ENCODE measurements at places on chromosomes 3 and 15.

DNA sequence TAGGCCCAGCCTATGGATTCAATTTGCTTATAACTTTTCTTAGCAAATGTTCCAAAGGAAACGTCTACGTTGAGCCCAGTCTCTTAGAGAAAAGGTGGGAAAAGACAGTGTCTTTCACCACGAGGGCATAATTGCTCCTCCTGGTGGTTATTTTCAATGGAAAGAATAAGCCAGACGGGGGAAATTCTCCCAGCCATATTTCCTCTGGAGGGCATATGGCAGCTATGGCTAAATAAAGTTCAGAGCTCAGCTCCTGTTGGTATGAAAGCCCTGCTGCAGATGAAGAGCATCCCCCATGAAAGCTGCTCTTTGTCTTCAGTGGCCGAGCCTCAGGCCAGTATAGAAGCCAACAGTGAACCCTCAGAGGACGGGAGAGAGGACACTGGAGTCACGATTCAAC lies 297.9 kb downstream of the RYR3 start:
- DNase-seq: no peak

GRCh38 chr15:98906712-98907083 lies 100.9 kb downstream of the PGPEP1L start:
- DNase-seq: no peak

- DNase-seq: no peak
These were observed 116.1 kb downstream of the IMPG2 start for GRCh38 chr3:101204246-101204645.

DNA sequence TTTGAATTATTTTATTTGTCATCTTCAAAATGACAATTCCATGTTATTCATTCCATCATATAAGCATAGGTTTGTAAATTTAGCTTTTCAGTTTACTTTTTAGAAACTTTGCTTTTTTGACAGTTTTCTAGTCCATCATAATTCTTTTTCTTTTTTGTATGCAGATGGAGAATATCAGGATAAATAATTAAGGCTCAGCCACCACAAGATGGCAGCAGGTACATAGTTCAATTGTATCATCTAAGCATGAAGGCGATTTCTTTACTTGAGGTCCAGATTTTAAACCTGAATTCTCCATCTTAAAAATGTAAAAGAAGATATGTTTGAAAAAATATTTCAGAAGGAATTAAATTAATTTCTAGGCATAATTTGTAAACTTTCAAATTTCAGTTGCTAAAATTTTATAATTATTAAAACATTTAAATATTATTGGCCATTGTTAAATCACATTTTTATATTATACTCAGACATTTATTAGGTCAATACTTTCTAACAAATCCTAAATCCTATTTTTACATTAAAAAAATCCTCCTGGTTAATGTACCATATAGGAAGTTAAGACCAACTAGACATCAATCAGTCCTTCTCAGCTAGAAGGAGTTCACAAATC lies 15.1 kb downstream of the PLSCR5 start:
- DNase-seq: no peak
